GM10248 (cell line): ENCODE measurements at places on chromosomes 6 and 20.
A peak's percentile ranks its signal among the peaks of the same experiment; 100 is the strongest.

DNA sequence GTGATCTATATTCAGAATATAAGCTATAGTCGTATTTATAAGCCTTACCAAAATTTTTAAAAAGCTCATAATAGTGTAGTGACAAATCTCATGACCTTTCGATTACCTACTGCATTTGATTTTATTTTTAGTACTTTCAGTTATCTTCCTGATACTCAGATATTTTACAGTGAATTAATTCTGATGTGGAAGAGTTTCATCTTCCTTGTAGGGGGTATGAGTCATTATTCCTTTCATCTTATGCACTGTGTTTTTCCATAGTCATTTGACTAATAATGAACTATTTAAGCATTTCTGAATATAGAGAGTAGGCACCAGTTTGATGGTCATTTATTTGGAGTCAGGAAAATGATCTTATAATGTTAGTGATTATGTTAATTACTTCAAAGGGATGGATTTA, 36.4 kb downstream of the HDGFL1 start:
- no peak for DNase-seq

- no peak for DNase-seq
Observed at GRCh38 chr6:56909115-56909907, 45.6 kb upstream of the BEND6 start.

DNA sequence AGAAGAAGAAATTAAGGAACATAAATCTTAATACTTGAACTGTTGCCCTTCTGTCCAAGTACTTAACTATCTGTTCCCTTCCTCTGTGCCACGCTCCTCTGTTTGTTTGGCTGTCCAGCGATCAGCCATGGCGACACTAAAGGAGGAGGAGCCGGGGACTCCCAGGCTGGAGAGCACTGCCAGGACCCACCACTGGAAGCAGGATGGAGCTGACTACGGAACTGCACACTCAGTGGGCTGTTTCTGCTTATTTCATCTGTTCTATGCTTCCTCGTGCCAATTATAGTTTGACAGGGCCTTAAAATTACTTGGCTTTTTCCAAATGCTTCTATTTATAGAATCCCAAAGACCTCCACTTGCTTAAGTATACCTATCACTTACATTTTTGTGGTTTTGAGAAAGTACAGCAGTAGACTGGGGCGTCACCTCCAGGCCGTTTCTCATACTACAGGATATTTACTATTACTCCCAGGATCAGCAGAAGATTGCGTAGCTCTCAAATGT, 17.1 kb downstream of the IRF4 start:
- DNase-seq = no peak

GRCh38 chr6:137709424-137710236, 157.4 kb upstream of the TNFAIP3 start:
- no peak for DNase-seq

DNA sequence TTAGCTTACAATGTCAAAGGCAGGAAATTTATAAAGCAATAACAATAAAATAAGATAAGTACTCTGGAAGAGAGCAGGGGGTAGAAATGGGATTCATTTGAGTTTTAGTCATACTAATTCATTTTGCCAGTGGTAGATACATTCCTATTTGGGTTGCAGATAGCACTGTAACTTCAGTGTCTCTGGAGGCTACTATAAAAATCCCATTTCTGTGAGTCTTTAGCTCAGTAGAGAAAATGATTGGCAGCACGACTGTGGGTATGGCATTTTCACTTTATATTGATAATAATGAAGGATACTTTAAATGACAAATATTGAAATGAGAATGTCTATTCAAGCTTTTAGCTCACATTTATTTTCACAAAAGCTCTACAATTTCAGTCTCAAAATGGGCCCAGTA, 93.6 kb downstream of the FHL5 start:
- no peak for DNase-seq

GRCh38 chr20:4607287-4607713, 114.4 kb upstream of the PRND start:
- DNase-seq = peak; percentile 72

DNA sequence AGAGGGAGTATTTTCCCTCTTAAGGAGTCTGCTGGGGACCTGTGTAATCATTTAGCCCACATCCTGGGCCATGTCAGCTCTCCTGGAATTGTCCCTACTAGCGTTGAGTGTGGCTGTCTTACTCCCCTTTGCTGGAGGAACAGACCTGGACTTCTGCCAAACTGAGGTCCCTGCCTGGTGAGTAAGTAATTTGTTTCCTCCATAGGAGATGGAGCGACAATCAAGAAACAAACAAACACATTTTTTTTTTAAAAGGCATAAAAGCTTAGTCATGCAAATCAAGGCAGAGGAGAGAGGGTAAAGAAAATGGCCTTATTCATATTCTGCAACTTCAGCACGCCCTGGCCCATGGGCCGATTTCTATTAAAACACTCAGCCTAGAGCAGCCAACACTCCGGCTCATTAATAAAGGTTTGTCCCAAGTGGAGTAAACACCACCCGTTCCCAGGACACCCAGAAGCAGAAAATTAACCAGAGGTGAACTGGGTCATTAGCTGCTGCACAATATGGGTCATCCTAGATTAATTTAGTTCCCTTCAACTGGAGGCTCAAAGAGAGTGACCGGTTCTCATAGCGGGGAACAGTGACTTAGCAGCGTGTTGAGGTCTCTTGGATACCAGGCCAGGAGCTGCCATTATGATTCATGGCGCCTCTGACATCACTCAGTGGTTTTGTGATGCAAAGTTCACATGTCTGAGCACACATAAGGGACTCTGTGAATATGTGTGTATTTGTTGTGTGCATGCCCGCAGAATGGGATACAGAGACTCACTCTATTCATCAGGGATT, 165.0 kb upstream of the SULF2 start:
- no peak for DNase-seq

GRCh38 chr20:4490606-4491280, 231.0 kb upstream of the PRND start:
- no peak for DNase-seq

DNA sequence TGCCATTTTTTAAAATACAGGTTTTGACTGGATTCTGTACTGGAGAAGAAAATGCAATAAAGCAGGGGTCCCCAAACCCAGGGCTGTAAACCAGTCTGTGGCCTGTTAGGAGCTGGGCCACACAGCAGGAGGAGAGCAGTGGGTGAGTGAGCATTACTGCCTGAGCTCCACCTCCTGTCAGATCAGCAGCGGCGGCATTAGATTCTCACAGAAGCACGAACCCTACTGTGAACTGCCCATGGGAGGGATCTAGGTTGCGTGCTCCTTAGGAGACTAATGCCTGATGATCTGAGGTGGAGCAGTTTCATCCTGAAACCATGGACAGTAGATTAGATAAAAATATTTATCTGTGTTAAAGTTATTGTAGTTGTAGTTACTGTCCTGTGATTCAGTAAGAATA, 21.1 kb upstream of the FBXO9 start:
- no peak for DNase-seq

DNA sequence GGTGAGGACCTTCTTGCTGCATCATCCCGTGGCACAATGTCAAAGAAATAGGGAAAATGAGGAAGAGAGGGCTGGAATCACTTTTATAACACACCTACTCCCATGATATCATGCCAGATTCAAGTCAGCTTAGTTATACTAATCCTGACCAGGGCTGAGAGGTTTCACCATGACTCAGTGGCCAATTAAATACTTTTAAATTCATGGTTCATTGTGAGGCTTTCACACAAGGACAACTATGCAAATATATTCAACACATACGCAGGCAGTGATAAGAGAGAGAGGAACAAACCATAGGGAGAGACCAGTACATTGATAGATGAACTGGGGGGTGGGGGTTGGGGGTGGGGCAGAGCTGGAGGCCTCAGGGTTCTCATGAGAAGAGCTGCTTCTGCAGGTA, 313.1 kb downstream of the LRFN2 start:
- no peak for DNase-seq
